ENCODE measurements at places on chromosomes 5 and 9.

DNA sequence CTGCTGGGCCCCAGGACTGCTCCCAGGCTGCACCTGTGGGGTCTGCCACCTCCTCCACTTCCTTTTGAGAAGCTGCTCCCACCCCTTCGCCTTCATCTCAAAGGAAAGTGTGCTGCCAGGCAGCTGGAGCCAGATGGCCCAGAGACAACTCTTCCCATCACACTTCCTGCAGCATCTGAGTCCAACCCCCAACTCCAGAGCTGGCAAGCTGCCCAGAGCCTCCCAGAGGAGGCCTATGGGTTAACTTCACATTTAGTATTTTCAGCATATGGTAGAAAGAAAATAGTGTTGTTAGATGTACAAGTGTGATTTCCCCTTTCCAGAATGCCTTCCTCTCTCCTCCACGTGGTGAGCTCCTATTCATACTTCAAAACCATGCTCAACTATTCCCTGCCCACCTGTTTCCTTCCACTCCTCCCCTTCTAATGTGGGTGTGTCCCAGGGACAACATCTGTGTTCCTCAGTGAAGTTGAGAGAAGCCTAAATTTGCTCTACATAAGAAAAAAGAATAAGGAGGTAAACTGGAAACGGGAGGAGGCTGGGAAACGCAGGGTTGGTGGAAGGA is 38.6 kb upstream of the KCNMB1 start:
- no peak for DNase-seq

GRCh38 chr5:6405591-6405990 is 27.2 kb upstream of the MED10 start:
- DNase-seq = no peak

DNA sequence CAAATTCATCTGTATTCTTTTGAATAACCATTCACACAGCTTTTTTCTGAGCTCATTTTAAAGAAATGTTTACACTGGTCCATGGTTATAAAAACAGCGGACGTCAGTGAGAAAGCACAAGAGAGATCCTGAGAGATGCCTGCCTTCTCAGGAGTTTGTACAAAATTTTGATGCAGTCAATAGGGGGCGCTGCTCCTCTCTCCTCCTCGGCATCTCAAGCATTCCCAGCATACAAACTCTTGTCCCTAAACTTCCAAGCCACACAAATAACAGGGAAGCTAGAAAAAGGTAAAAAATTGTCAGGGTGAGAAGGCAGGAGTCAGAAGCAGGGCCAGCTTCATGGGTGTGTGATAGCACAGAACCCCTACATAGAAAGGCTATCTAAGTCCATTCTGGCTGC is 11.2 kb upstream of the CCDC152 start:
- DNase-seq = no peak

- no peak for DNase-seq
These were observed 30.8 kb downstream of the C5 start for GRCh38 chr9:121019273-121019672.

DNA sequence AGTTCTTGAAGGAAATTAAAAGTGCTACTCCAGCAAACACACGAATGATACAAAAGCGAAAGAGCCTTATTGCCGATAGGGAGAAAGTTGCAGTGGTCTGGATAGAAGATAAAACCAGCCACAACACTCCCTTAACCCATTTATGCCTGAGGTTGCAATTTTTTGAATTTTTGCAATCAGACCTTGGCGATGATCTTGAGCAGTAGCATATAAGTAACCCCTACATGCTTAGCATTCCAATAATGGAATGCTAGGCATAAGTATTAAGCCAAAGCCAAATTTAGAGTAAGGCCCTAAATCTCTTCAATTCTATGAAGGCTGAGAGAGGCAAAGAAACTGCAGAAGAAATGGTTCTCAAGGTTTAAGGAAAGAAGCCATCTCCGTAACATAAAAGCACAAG is 153.5 kb downstream of the SLC28A3 start:
- DNase-seq = no peak

DNA sequence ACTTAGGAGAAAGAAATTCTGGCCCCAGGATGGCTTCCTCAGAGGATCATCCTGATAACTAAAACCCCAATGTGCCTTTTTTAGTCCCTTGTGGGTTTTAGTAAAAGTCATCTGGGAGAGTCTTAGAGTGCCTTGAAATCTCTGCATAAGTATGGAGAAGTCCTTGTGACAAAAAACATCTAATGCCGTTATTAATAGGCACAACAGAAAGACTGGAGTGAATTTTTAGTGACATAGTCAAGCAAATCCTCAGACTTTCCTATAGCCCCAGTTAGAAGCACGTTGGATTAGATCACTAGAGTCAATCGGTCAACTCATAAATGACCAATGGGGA is 108.2 kb upstream of the MPDZ start:
- DNase-seq = no peak

- no peak for DNase-seq
These were observed 54.2 kb upstream of the NCS1 start for GRCh38 chr9:130117816-130118632.

DNA sequence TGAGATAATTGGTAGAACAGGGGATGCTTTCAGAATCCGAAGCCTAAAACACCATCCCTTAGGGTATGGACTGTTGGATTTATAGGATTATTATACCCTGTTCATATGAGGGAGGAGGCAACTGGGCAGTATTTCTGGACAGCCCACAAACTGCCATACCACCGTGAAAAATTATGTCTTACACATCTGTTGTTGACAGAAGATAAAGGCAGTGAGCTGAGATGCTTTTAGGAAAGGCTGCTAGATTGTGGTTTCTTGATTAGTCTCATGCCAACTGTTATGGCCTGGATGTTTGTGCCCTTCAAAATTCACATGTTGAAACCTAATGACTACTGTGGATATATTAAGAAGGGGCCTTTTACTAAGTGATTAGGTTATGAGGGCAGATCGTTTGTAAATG is 83.7 kb upstream of the DHFR start:
- DNase-seq = no peak

DNA sequence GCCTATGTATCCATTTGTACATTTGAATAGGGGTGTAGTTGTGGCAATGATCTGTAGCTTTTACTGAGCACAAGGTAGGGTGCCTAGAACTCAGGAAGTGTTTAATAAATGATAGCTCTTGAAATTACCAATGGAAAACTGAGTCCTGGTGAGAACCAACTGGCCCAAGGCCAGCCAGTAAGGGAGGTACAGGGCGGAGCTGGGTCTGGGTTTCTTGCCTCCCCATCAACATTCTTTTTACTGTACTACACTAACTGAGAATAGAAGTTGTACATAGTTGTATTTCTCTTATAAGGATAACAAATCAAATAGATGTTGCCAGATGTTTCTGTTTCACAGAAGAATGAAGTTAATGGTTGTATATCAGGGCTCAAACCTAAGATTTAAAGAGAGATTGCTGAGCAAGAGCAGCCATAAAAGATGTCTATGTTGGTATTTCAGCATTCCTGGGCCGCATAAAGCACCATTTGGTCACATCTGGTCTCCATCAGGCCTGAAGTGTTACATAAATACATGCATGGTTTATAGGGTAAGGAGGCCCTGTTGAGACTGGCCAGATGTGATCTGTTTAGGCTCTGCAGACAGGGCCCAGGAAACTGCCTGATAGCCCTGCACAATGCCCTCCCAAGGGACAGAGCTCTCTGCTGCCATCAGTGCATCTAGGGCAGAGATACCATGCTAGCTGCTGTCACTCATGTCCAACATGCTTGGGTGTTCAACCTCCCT is 210.5 kb downstream of the NXNL2 start:
- no peak for DNase-seq

- no peak for DNase-seq
These were observed 3.0 kb downstream of the NFIL3 start for GRCh38 chr9:91420501-91421127.

DNA sequence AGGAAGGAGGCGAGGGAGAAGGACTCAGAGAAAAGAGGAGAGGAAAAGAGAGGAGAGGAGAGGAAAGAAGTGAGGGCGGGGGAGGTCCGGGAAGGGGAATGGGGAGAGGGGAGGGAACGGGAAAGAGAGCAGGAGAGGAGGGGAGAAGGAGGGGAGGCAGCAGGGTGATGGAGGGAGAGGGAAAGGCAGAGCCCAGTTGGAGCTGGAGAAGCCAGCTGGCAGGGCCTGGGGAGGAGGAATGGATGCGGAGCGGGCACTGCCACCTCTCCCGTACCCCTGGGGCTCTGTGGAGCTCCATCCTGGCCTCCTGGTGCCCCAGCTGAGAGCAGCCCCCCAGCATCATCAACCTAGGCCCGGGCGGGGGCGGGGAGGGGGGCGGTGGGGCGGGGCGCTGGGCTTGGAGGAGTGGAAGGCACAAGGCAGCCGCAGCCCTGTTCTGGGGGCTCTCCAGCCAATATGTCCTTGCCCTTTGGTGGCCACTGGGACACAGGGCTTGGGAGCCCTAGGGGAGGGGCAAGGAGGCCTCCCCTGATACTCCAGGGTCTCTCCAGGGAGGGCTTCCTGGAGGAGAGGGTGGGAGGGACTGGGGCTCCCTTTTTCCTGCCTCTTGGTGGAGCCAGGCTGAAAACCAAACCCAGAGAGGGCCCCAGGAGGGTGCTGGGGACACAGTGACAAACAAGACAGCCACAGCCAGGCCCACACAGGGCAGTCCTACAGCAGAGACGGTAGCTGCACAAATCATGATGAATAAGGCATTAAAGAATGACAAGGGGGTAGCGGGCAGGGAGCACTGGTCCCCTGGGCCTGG is 123.7 kb downstream of the C9orf50 start:
- DNase-seq = no peak

- no peak for DNase-seq
These were observed 61.7 kb upstream of the UBAC1 start for GRCh38 chr9:136022731-136023409.

- DNase-seq = no peak
These were observed 243.9 kb downstream of the ARL15 start for GRCh38 chr5:54066433-54066832.

DNA sequence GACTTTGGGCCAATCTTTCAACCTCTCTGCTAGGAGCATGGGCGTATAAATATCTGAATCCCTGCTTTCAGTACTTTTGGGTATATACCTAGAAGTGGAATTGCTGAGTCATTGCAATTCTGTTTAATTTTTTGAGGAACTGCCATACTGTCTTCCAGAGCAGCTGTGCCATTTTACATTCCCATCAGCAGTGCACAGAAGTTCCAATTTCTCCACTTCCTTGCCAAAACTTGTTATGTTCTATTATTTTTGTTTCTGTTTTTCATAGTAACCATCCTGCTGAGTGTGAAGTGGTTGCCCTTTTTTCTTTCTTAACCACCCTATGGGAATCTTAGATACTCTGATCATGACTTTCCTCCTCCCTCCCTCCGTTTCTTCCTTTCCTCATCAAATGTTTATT is 11.1 kb upstream of the CCIN start:
- DNase-seq = no peak

- DNase-seq = no peak
These were observed 253.0 kb downstream of the ICE1 start for GRCh38 chr5:5675511-5675910.

- no peak for DNase-seq
These were observed 17.2 kb downstream of the PCSK1 start for GRCh38 chr5:96415897-96416296.

DNA sequence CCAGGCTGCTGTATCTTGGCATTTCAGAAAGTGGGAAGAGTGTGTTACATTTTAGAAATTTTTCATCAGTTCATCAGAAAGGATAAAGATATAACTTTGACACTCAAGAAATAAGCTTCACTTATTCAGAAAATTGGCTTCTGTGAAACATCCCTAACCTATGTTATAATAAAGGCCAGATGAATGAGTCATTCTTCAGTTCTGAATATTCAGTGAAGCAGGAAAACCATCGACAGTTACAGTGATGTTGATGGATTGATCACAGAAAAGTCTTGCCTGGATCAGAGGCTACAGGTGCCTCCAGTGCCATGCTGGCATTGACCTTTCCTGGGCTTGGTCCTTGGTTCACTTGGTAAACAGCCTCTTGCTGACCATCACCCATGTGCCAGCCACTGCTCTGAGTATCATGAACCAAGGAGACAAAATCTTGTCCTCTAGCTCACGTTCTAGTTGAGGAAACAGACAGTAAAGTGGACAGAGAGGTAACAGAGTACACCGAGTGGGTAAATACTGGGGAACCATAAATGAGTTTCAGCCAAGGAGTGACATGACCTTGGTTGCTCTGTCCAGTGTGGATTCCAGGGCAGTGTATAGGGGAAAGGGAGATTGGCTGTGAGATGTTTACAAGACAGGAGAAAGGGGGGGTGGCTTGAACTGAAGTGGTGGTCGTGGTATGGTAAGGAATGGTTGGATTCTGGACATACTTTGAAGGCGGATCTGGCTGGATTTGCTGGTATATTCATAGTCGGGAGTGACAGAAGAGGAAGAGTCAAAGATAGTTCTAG is 98.6 kb downstream of the AMBP start:
- DNase-seq = no peak

DNA sequence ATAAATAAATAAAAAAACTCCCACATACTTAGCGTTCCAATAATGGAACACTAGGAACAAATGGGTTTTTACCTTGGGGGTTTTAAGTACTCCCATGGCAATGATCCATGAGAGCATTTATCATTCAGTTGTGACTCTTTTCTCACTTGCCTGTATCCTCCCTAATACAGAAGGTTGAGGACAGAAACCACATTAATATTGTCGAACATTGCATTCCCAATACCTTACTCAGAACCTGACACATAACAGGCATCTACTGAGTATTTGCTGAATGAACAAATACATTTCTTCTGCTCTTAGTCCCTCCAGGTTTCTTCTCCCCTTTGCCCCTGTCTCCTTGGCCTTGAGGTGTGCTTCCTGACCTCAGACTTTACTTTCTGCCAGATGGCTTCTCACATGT is 175.9 kb downstream of the CEMIP2 start:
- no peak for DNase-seq
